ENCODE measurements at places on chromosomes 16 and 17.
A peak's percentile ranks its signal among the peaks of the same experiment; 100 is the strongest.

DNA sequence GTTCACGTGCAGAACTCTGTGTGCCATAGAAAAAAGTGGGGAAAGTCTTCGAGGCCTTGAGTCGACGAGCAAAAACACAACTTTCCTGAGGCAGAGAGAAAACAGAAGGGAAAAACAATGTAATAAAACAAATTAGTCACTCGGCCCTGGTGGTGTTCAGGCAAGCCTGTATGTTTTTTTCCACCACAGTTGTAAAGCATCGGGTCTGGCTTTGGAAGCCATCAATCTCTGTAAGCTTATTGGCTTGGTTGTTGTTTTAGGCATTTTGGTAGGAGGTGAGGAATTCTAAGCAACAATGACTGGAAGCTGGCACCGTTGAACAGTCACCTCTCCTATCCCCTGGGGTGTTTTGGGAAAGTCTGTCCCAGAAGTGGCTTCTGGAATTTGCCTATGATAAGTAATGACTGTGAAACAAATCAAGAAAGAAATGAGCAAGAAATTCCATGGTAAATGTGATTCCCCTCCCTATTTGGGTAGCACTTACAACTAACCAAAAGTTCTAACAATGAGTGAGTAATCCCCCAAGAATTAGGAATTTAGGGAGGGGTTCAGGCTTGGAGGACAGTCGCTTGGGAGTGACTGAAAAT, 2.8 kb downstream of the CDH13 start:
- DNase-seq: no peak

DNA sequence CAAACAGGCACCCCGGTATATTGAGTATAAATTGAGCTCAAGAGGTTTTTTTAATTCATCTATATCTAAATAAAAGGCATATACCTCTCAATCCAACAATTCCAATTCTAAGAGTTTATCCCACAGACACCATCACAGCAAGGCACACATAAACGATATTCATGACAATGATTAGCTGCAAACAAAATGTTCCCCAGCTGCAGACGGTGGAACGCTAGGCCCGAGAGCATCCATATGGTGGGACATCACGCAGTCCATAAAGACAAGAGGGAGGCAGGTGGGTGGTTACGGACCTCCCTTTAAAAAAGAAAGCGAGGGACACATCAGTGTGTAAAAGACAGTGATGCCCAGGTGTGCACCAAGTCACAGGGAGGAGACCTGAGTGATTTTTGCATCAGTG, 28.1 kb downstream of the MEAK7 start:
- no peak for DNase-seq

DNA sequence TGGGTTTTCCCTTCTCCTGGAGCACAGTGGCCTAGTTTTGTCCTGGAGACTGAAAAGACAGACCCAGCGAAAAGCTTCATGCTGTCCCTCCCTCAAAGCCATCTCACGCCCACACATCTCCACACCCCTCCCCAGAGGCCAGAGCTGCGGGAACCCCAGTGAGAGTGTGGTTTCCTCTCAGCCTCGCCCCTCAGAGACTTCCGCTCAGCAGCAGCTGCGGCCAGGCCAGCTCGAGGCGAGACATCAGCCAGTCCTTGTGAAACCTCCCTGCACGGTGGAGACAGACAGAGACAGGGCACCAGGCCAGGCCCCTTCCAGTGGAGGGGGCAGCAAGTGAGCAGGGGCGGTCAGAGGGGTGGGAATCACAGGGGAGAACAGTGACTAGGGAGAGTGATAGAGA, 77.0 kb upstream of the TNRC6C start:
- no peak for DNase-seq

DNA sequence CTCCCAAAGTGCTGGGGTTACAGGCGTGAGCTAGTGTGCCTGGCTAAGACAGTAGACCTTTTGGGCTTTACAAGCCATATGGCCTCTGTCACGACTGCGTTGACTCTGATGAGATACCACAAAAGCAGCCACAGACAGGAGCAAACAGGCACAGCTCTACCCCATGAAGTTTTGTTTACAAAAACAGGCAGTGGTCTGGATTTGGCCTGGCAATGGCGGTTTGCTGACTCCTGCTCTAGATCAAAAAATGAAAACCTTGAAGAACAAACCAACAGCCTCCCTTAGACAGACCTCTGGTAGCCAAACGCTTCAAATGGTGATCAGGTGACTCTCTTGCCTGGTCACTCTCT, 20.7 kb downstream of the SLC43A2 start:
- DNase-seq: no peak

- peak; percentile 31 for DNase-seq
Measured at GRCh38 chr16:6081320-6081976, 983.9 kb upstream of the EEF2KMT start.

- DNase-seq: no peak
Measured at GRCh38 chr17:62051053-62051452, 14.0 kb downstream of the MED13 start.

- no peak for DNase-seq
Measured at GRCh38 chr16:86134802-86135461, 236.0 kb downstream of the IRF8 start.

DNA sequence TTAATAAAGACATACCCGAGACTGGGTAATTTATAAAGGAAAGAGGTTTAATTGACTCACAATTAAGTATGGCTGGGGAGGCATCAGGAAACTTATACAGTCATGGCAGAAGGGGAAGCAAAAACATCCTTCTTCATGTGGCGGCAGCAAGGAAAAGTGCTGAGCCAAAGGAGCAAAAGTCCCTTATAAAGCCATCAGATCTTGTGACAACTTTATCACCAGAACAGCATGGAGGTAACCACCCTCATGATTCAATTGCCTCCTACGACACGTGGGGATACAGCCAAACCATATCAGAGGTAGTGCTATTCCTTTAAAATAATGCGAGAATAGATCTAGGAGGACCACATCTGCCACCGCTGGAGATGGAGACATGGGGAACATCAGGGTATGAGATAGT, 9.0 kb downstream of the C16orf54 start:
- no peak for DNase-seq

DNA sequence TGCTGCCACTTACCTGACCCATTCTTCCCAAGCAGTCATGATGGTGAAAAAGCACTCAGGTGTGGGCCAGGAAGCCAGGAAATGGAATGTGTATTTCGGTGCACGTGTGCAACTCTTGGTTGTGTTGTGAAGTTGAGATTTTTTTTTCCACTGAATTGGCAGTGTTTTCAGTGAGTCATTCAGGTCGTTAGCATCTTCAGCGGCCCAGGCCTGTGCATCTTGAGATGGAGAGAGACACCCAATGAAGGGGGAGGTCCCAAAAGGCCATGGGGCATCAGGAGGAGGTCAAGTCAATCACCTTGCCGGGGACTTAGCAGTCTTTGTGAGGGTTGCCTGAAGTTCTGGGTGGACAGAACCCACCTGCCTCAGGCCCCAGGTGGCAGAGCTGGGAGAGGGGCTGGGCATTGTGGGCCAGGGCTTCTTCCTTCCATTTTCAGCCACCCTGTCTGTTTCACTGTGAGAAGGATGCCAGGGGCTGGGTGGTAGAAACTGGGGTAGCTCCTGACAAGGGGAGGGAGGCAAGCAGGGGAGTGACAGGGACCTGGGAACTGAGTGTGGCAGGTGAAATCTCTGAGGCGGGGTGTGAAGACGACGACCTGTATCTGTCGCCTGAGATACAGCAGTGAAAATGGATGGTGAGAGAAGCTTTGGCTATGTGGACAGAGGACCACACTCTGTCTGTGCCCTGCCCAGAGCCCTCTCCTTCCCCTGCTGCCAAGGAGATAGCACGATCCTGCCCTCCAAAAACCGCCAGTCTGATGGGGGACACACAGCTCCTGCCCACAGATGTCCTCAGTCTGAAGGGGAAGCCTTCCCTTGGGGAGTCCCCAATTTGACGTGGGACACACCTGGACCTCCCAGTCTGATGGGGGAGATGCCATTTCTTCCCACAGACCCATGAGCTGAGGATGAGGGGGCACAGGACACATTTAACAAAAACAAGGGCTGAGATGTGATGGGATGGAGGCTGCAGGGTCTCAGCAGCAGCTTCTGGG, 11.9 kb downstream of the TBKBP1 start:
- DNase-seq: no peak

DNA sequence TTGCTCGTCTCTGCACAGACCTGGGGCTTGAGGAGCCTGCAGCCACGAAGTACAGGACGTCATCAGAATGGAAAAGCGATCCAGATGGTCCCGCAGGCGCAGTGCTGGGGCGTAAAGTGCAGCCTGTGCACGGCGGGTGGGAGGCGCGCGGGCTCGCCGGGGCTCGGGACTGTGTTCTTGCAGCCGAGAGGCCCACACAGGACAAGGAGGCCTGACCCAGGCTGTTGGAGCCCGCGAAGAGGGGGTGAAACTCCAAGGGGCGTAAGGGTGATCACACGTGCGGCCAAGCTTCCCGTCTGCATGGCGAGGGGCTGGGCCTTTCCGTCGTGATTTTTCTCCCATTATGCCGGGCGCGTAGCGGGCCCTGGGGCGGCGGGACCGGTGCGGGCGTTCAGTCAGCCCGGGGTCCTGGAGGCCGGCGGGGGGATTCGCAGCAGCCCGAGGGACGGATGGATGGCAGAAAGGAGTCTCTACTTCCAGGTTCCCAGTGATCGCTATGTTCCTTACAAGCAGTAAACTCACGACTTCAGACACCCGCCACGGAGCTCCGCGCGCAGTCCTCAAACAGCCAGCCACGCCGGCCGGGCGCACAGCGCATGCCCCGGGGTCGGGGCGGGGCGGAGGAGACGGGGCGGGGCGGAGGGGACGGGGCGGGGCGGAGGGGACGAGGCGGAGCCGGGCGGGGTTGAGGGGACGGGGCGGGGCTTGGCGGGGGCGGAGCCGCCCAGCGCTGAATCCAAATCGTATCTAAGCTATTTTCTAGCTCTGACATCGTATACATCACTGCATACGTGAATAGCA, 141.0 kb upstream of the KCNJ18 start:
- no peak for DNase-seq

DNA sequence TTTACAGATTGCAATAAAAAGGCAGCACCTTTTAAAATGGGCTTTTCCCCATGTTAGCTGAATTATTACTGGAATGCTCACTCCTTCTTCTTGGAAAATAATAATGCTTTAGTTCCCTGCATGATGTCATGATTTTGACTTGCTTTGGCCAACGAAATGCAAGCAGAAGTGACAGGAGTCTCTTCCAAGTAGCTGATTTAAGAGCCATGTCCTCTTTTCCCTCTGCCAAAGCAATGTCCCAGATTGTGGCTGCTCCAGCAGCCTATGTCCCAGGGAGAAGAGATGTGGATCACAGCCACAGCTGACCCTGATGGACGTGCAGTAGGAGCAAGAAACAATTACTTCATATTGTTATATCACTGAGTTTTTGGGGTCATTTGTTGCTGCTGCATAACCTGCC, 246.6 kb downstream of the HAPSTR1 start:
- no peak for DNase-seq

DNA sequence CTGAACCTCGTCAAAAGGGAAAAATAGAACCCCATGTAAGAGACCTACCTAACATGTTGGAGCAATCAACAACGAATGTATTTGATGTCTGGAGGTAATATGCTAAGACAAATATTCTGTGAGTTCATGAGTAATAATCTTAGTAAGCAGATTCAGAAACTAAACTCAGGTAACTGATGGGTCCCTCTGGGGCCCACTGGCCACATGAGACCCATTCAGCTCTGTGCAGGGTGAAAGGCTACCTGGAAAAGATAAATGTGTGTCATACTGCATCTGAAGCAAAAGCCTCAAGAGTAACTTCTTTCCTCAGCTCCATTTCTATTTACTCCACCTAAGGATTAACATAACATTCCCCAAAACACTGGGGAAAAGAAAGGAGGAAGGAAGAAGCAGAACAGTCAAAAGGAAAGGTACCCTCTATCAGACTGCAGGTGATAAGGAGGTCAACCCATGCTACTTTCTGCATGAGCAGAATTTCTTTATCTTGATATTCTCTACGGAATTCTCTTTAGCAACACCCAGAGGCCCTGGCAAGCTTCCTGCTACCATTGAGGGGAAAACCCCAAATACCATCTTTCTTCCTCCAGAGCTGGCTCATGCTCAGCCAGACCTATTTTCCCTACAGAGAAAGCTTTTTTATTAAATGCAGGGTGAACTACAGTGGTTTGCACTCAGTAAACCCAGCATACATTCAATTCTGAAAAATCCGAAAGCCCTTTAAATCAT, 37.7 kb upstream of the ABCA6 start:
- DNase-seq: no peak

GRCh38 chr17:7014995-7015958, 2.9 kb downstream of the RNASEK start:
- no peak for DNase-seq

DNA sequence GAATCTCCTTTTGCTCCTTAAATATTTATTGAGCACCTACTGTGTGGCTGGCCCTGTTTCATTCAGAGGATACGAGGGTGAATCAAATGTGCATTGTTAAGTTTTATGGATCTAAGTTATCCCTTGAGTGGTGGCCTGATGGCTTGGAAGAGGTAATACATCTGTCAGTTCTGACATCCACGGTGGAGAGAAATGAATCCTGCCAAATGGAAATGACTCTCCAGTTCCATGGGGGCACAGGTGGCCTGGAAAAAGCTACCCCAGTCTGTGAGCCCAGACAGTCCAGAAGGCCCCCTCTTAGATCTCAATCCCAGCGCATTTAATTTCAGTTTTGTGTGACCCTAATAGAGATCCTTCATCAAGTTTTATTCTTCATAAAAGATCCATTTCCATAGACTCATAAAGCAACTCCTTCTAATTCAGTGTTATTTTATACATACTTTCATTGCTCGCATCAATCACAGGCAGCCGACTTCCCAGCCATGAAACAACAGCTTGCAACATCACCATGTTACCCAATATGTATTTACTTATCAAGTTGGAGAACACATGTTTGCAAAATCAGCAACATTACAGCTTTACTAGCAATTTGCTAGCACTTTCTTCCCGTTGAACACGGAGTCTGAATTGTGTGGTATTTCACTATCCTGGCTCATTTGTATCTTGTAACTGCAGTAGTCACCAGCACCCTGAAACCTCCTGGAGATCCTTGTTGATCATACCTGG, 334.8 kb upstream of the HSBP1 start:
- no peak for DNase-seq

GRCh38 chr17:68704871-68705713, 103.9 kb upstream of the FAM20A start:
- DNase-seq: no peak

GRCh38 chr17:63624531-63624880, 2.3 kb downstream of the MAP3K3 start:
- DNase-seq: no peak

- no peak for DNase-seq
Measured at GRCh38 chr17:68298601-68299000, 7.3 kb downstream of the ARSG start.

DNA sequence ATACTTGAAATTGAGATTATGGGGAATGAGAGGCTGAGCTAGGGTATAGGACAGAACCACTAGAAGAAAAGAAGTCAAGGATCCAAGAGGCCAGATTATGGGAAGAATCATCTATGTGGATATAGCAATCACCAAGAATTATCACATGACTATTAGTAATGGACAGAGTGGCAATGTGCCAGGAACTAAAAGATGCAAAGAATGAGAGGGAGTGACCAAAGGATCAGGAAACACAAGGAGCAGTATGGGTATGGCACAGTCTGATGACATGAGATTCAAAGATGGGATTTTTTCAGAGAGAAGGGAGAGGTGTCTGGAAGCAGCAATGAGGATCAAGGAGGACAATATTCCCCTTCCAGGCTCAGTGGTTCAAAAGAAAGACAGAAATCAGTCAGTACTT, 212.2 kb downstream of the AATF start:
- no peak for DNase-seq

GRCh38 chr16:8898660-8899318, 16.6 kb downstream of the LITAFD start:
- DNase-seq: no peak

All from iPS DF 6.9 (cell line).